ENCODE measurements at places on chromosomes 11 and 22.

DNA sequence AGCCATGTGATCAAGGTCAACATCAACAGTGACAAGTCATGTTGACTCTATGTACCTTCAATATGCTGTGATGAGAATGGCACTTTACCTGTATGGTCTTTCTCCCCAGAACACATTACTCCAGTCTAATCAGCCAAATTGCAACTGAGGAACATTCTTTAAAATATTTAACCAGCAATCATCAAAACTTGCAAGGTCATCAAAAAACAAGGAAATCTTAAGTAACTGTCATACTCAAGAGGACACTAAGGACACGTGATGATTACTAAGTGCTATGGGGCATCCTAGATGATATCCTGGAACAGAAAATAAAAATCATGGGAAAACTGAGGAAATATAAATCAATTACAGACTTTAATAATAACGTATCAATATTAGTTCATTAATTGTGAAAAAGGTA is 118.9 kb downstream of the EFCAB6 start:
- DNase-seq = no peak

- no peak for DNase-seq
Observed at GRCh38 chr11:37558619-37559210, 960.7 kb upstream of the RAG2 start.

DNA sequence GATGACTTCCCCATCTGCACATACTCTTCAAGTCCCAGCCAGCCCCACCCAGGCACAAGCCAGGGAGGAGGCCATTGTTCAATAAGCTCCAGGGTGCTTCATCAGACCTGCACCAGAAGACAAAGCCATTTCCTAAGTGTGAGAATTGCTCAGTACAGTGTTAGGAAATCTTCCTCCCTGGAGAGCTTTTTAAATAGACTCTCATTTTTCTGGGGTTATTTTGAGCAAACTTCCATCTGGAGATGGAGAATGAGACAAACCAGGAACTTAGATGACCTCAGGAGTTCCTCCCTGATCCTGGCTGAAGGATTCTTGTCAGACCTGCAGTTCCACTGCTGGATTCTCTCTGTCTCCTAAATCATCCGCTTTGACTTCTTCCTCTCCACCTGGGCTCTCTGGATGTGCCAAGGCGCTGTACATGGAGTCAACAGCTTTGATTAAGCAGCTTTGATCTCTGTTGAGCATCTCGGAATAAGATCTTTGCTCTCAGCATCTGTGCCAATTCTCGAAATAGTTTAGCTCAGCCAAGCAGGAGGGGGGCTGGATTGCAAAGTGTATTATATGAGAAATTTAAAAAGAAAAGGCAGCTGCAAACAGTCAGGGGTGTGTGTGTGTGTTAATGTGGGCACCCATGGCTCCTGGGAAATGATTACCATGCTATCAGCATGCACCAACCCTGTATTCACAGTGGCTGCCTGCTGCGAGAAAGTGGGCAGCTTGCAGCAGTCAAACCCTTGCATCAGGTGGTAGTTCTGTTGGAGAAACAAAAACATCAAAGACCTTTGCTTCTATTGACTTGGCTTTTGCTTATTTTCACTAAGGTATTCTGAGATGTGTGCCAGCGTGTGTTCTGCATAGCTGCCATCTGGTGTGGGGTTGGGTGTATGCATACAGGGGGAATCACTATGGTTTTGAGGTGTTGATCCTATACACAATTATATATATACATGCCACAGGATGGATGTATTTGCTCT is 70.2 kb upstream of the NAV2 start:
- DNase-seq = no peak

GRCh38 chr11:126214841-126215240 is 3.3 kb downstream of the FAM118B start:
- no peak for DNase-seq

DNA sequence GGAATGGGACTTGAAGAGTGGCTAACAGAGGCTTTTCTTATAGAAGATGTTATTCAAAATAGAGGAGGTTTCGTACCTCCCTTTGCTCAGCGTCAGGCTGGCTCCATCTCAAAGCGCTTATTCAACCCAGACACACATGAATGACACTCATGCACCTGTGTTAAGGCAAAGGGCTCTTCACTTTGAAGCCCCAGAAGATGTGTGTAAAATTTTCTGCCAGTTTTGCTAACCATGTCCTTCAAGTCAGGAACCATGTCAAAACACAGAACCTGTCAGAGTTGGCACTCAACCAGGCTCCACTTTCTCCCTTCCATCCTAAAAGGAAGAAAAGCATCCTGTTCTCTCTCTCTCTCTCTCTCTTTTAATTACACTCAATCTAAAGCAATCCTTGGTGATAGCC is 352.8 kb upstream of the NARS2 start:
- no peak for DNase-seq

DNA sequence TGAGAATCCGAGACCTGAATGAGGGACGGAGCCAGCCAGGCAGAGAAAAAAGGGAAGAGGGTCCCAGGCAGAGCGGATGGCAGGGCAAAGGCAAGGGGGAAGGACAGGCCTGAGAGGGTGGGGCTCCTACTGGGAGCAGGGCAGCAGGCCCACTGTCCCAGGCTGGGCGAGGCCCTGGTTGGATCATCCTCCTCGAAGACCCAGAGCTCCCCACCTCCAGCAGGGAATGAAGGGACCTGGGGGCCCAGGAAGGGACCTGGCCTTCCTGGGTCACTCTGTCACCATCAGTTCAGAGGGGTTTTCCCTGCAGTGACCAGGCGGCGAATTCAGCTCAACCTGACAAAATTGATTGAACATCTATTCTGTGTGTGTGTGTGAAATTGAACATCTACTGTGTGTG is 4.0 kb downstream of the CD5 start:
- no peak for DNase-seq

DNA sequence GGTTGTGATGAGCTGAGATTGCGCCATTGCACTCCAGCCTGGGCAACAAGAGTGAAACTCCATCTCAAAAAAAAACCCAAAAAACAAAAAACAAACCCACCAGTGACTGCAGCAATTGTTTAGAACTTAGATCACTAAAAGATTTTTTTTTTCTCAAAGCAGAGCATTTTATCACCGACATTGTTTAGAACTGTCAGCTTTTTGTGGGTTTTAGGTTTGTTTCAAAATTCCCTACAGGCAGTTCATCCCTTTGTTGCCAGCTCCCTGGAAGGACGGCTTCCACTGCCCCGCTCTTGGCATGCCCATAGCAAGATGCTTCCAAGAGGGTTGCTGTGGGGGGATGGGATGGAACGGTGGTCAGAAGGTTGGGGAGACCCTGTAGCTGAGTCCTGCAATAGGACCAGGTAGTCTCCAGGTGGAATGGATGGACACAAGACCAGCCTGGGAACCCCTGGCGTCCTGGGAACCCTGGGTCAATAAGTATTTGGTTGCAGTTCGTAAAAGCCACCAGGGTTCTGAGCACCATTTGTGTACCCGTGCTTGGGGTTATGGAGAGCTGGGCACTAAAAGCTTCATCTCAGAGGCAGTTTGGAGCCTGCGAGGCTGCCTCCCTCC is 46.7 kb downstream of the TSPAN18 start:
- no peak for DNase-seq

DNA sequence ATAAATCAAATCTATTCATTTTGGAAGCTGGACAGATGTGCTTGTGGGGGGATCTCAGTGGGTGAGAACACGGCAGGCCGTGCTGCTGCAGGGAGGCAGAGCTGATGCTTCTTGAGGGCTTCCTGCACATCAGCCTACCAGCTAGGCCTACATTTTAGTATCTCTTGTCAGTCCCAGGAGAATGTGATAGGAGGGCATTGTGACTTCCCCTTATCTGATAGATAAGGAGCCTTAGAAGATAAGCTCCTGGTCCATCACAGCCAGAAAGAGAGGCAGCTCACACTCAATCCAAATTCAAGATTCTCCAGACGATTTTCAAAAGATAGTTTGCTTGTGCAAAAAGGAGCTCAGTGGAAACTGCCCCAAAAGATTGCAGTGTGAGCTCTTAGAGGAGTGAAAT is 89.0 kb downstream of the SHANK2 start:
- DNase-seq = no peak

DNA sequence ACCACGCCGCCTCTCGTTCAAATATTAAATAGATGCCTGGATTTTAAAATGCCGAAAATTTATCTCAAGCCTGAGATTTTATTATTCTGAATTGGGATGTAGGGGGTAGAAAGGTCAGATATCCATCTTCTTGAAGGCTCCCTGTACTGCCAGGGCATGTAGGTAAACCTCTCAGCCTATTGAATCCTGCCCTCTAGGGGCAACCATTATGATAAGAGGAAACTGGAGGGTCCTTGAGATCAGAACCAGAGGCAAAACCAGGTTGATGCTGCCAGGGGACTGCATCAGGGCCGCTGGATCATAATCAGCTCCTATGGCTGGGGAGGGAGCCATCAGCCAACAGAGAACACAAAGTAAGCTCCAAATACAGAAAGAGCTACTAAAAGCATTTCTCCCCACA is 92.4 kb downstream of the KCNC1 start:
- DNase-seq = no peak

DNA sequence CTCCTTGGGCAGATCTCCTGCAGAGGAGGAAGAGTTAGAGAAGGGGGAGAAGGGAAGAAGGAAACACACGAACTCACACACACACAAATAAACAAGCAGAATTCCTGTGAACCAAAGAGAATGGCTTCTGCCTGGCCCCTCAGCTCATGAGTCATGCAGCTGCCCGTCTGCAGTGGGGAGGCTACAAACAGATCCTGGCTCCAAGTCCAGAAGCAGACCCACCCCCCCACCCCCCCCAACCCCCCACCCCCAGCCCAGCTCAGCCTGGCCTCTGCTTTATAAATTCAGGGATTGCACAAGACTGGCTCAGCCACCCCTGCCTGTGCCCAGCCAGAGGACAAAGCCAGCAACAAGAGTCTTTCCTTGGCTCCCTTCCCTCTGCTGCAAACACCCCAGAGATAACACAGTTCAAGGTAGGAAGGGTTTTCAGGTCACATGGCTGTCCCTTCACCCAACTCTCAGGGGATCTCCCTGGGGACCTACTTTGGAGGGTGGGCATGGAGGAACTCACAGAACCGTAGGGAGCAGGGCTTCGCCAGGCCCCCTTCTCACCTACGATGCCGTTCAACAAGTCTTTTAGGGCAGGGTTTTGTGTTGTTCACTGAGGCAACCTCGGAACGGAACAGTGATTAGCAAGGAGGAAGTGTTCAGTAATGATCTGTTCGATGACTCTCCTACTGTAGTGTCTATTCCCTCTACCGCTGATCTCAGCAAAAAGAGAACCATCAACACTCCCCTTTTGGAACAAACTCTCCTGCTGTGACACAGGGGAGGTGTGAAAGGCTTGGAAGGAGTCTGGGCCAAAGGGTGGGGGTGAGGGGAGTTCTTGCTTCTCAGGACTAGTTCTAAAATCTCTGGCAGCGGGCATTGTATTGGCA is 35.5 kb downstream of the RPL27A start:
- DNase-seq = no peak

GRCh38 chr22:19503869-19504268 is 20.3 kb downstream of the CLDN5 start:
- DNase-seq = no peak

- DNase-seq = no peak
Observed at GRCh38 chr11:72758690-72759389, 6.6 kb upstream of the ARAP1 start.

DNA sequence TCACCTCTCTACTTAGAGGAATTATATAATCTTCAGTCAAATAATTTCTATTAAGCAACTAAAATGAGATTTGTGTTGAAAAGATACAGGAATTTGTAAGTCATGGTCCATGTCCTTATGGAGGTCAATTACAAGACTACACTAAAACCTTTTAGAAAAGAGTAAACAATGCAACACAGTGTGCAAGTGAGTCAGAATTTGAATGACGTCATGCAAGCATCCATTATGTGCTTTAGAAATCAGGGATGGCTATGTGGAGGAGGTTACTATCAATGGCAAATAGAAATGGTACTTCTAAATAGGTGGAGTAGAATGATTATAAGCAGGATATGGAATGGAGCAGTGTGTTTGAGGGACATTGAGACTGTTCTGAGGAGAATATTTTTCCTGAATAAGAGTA is 16.6 kb downstream of the OR10D3 start:
- DNase-seq = no peak

All from stimulated activated CD4-positive, alpha-beta T cell treated with anti-CD3 and anti-CD28 coated beads, Interleukin-12 subunit alpha, Interleukin-12 subunit beta, amount 100 ng/mL, for 4 hours (primary cell).